Eye (tissue), 1 donor: ENCODE measurements at places on chromosomes 6 and 20.

DNA sequence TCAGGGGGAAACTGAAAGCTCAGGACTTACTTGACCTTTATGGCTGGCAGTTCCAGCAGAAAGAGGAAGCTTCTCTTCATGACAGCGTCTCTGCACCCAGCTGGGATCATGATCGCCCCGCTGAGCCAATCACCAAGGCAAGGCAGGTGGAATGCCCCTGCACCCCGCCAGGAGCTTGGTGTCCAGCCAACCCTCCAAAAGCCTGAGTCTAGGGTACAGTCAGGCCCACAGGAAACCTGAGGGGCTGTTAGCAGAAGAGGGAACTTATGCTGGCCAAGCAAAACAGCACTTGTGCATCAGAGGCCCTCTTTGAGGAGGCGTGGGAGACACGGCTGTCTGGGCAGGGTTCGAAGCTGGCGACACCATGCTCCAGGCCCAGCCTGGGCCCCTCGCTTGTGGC is 188.3 kb upstream of the GMDS start:
- DNase-seq: no peak

DNA sequence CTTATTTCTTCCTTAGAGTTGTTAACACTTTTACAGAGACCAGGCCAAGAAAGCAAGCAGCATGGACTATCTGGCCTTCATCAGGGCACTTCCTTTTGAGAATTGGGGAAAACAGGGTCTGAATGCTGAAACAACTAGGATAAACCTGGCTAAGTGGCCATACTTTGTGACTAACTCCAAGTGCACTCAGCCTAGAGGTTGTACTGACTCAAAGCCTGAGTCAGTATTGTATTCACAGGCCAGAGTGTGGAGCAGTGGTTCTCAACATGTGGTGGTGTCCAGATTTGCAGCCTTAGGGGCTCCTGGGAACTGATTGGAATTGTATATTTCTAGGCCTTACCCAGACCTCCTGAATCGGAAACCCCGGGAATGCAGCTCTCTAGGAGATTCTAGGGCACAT is 20.1 kb downstream of the SEC23B start:
- DNase-seq: no peak

GRCh38 chr6:129632172-129632613 is 77.8 kb downstream of the ARHGAP18 start:
- DNase-seq: no peak

- DNase-seq: no peak
These were observed 20.4 kb upstream of the TMEM242 start for GRCh38 chr6:157343732-157344131.

- DNase-seq: peak; percentile 35
These were observed 42.4 kb downstream of the LCA5 start for GRCh38 chr6:79494841-79495240.

DNA sequence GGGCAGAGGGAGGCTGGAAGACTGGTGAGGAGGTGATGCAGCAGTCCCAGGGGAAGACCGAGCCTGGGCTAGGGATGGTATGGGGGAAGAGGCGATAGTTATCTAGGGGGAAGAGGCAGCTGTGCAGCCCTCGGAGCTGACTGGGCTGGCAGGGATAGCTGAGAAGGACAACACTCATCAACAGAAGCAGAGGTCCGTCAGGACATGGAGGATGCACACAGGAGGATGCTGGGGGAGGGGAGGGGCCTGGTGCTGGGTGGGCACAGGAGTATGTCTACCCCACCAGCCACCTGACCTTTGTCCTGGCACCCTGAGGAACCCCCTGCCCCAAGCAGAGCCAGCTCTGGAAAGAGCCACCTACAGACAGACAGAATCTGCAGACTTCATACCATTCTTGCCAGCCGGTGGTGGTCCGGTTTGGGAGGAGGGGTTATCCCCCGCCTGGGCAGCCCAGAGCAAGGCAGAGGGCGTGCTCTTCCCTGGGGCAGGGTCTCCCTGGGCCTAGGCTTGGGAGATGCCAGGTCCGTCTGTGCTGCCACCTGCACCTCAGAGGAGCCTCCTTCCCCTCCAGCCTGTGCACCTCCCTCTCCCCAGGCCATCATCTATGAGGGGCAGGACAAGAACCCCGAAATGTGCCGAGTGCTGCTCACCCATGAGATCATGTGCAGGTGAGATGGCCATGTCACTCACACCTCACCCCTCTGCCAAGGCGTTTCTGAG is 14.9 kb downstream of the EBF4 start:
- DNase-seq: no peak

GRCh38 chr6:145813285-145814034 is 1.1 kb downstream of the FBXO30 start:
- peak; percentile 78 for DNase-seq

DNA sequence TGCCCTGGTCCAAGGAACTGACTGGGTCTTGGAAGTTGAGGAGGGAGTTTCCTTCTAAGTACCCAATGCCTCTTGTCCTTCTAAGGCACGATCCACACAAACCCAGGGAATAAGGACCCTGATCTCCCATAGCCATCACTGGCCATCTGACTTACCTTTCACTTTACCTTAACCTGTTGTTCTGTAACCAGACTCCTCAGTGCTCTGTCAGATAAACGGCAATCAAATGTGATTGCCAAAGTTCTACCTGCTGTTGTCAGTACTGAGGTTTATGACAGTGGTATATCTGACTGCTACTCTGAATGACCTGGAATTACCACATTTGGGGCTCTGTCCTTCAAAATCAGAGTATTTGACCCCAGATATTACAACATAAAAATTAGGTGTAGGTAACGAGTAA is 49.8 kb downstream of the HMGN3 start:
- no peak for DNase-seq

DNA sequence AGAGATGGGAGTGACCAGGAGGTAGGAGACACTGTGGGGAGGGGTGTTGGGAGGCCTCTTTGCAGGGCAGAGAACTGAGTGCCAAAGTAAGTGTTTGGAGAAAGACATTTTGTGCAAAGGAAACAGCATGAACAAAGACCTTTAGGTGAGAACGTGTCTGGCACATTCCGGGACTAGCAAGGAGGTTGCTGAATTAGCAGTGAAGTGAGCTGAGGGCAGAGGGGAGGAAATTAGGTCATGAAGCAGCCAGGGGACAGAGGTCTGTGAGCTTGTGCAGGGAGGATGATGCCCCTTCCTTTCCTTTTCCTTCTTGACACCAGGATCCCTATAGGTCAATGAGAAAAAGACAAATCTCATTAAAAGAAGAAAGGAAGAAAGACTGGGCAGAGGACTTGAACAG is 21.4 kb upstream of the AHCY start:
- DNase-seq: peak; percentile 38

DNA sequence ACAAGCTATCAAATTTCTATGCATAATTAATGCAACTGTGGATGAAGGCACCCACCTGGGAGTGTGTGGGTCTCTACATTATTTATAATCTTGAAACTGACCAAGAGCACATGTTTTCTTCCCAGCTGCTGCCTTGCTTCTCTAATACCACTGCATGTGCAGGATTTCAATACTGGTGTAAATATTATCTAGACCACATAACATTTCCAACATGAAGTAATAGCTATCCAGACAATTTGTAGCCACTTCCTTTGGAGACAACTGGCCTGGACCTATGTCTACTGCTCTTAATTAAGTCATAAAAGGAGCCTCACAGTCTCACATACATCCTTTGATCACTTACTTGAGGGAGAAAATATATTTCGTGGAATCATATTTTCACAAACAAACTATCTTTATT is 180.7 kb downstream of the HIVEP2 start:
- DNase-seq: peak; percentile 53

DNA sequence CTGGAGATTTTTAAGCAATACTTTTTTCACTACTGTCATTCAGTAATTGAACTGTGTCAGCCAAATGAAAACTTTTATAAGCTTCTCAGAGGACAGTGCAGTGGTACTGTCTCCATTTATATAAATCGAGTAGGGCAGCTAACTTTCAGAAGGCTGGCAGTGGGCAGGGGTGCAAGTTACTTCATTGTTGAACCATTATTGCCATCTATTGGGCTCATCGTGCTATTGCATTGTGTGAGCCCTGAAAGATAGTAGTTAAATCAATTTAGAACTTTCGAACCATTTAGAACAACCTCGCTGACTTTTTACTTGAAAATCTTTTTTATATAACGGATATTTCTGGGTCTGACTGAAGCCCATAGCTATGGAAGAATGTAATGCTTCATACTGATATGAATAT is 347.8 kb upstream of the PLCB4 start:
- peak; percentile 84 for DNase-seq

GRCh38 chr20:16296931-16297330 is 276.3 kb downstream of the KIF16B start:
- DNase-seq: no peak

GRCh38 chr20:54267483-54268003 is 59.7 kb downstream of the PFDN4 start:
- DNase-seq: peak; percentile 11

GRCh38 chr6:24974182-24975171 is 38.7 kb upstream of the RIPOR2 start:
- no peak for DNase-seq

GRCh38 chr6:170584954-170585498 is 589 bp upstream of the PDCD2 start:
- DNase-seq: no peak

GRCh38 chr6:43471399-43471798 is 6.0 kb upstream of the TJAP1 start:
- DNase-seq: no peak

DNA sequence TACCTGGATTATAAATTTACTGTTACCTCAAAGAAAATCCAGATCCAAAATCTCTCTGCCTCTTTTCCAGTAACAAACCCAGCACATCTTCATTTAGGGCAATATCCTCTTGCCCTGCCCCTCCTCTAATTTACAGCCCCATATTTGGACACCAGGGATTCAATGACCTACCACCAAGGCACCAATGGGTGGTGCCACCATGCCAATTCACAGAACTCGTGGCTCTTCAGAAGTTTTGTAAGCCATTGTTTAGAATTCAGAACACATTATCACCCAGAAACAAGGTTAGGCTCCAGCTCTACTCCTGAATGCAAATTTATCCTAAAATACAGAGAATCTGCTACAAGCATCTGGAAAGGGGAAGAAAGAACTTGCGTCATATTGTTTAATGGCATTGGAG is 67.8 kb upstream of the SASH1 start:
- DNase-seq: no peak

GRCh38 chr6:75528423-75528822 is 34.8 kb upstream of the FILIP1 start:
- DNase-seq: no peak

GRCh38 chr6:101847690-101848089 is 454.2 kb downstream of the GRIK2 start:
- DNase-seq: no peak

GRCh38 chr20:41587956-41588355 is 30.2 kb downstream of the CHD6 start:
- no peak for DNase-seq

- DNase-seq: no peak
These were observed 373.7 kb downstream of the TAF4 start for GRCh38 chr20:61691978-61692377.

DNA sequence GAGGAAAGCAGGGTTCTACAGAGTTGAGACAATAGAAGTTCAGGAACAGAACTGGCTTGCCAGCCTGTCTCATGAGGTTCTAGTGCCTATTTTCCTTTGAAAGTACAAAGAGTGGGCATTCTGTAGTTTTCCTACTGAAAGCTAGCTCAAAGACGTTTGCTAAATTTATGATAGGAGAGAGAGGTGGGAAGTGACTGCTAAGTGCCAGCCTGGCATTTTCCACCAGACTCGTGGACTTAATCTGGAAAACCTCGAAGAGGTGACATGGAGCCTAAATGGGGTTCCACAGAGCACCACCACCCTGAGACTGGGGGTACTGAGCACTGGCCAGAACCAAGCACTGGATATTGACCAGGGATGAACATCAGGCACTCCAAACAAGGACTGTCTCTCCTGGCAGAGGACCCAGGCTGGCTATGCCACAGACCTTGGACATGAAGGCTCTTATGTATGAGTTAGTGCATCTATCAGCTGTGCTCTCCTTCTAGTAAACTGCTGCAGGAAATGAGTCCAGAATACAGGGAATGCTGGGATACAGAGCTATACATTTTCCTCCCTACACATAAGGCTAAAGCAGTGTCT is 7.1 kb downstream of the PEX6 start:
- no peak for DNase-seq

- no peak for DNase-seq
These were observed 84.5 kb downstream of the MAP3K7 start for GRCh38 chr6:90502381-90502780.

DNA sequence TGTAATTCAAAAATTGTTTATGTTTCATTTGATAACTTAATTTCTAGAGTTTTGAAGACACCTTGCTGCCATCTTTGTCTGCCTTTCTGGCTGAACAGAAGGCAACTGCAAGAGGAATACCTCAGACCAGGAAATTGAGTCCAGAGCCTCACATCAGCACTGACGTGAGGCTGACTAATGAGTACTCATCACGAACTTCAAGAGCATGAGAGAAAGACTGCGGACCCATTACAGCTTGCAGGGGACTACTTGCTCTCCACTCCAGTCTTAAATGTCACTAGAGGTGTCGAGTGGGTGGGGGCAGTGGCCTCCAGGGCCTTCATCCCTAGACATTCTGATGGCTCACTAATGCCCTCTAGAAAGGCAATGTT is 109.5 kb upstream of the SSTR4 start:
- no peak for DNase-seq

DNA sequence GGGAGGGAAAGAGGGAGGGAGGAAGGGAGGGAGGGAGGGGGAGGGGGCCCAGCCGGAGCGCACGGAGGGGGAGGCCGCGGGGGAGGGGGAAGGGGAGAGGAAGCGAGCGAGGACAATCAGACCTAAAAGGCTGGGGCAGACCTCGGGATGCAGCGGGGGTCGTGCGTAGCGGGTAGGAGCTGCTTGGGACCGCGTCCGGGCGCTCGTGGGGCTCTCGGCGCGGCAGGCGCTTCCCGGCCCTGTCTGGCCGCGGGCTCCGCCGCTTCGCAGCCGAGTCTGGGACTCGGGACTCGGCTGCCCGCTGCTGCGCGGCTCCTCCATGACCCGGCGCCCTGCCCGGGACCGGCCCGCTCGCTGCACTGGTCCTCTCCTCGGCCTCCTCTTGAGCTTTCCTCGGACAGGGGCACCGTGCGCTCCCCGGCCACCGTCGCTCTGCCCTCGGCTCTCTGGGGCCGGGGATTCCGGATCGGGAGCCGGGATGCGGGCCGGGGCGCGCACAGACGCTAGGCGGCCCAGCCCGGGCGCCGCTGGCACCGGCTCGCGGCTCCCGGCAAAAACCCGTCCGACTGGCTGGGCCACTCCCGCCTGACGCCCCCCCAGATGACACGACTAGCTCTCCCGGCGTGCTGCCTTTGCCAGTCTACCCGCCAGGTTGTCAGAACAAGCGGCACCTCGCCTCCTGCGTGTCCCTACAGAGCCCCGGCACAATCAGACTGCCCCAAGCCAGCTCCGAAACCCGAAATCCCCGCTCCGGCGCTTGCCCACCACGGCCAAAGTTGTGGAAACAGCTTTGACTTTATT is 2.2 kb downstream of the TFAP2A start:
- peak; percentile 70 for DNase-seq
